CD14-positive monocyte (primary cell): ENCODE measurements at places on chromosomes 7 and 10.

DNA sequence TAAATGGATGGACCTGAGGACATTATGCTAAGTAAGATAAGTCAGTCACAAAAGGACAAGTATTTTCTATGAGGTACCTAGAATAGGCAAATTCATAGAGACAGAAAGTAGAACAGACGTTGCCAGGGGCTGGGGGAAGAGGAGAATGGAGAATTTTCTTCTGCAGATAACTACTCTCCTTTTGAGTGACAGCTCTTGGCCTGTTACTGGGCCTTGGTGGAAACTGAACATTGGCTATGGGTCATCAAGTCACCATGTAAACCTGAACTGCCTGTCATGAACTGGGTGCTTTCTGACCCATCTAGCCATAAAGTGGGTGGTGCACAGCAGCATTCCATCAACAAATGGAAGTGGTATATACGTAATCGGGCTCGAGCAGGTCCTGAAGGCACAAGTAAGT, 29.3 kb upstream of the NFE2L3 start:
- DNase-seq: no peak

DNA sequence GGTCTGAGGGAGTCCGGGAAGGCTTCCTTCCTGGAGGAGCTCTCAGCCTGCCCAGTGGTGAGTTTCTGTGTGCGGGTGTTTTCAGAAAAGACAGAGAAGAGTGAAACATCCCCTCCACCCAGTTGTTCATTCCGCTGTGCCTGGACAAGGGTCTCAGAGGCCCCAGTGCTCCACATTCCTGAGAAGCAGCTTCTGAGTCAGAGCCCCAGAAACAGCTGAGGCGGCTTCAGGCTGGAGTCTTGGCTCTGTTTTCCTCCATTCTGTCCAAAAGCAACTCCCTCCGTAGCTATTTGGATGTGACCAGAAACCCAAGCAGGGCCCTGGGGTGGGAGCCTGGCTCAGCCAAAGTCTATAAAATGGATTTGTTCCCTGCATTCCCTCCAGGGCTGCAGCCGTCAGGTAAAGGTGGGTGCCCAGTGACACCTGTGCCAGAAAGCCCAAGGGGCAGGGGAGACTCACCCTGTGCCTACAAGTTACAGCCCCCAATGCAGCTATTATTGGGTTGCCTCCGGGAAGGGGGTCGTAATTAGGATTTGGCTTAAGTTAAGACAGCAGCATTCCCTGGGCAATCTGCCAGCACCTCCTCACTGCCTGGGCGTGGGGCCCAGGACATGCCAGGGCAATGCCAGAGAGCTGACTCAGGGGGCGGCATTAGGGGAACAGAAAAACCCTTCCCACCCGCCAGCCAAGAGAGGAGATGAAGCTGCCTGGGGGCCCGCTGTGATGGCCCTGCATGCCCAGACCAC, 13.1 kb upstream of the CAMK2G start:
- no peak for DNase-seq

DNA sequence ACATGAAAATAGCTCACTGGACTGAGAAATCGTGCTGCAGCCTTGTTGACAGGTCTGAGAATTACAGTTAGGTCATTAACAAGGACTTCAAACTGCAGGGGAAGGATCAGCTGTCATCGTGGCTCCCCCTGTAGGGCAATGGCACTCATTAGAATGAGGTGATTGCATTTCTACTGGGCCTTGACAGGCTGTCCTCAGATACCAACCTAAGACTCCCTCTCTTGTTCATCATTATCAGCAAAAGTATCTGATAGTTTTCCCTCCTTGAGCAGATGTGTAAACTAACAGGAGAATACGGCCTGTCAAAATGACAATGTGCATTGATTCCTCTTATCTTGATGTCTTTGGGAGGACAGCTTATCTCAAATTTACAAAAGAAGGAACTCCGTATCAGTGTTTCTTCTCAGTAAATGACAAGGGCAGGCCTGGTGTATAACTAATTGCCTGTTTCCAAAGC, 648.5 kb upstream of the LRRN3 start:
- no peak for DNase-seq

DNA sequence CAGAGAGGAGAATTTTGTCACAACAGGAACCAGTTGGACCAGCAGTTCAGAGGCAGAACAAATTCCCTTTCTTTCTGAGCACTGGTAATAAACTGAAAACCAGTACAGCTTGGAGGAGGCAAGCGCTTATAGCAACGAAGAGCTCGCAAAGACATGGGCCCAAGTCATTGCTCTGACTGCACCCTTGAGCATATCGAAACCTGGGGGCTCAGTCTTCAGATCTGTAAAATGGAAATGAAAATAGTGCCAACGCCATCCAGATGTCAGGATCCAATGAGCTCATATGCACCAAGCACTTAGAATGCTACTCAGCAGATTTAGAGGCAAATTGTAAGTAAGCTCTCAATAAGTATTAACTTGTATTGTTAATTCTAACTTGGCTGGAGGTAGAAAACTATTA, 14.4 kb upstream of the CALU start:
- no peak for DNase-seq

GRCh38 chr10:99084161-99084560, 151.5 kb downstream of the HPSE2 start:
- DNase-seq: no peak
